ENCODE measurements at places on chromosomes 5 and 9.

GRCh38 chr9:83062651-83063527, at the start of gene RASEF:
RASEF (minus strand) TSS chr9:83063142; CDS start chr9:83062867, 275 bp downstream.
- DNase-seq, result no peak

DNA sequence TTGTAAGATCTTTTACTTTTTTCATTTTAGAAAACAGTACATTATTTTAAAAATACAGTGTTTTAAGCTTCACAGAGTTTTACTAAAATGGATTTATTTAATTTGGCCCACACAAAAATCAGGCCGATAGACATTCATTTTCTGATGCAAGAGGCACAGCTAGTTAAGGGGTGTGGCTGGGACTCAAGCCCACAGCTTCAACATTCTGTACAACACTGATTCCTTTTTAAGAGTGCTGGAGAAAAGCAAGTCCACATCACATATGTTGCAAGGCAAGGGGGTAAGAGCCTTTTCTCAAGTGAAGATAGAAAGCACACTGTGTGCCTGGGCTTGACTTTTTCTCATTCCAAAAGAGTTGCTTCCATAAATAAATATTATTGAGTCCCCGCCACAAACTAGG, 195.9 kb downstream of the RFK start:
- DNase-seq, result no peak

GRCh38 chr5:179413086-179413690, 67.9 kb upstream of the ADAMTS2 start:
- no peak for DNase-seq

DNA sequence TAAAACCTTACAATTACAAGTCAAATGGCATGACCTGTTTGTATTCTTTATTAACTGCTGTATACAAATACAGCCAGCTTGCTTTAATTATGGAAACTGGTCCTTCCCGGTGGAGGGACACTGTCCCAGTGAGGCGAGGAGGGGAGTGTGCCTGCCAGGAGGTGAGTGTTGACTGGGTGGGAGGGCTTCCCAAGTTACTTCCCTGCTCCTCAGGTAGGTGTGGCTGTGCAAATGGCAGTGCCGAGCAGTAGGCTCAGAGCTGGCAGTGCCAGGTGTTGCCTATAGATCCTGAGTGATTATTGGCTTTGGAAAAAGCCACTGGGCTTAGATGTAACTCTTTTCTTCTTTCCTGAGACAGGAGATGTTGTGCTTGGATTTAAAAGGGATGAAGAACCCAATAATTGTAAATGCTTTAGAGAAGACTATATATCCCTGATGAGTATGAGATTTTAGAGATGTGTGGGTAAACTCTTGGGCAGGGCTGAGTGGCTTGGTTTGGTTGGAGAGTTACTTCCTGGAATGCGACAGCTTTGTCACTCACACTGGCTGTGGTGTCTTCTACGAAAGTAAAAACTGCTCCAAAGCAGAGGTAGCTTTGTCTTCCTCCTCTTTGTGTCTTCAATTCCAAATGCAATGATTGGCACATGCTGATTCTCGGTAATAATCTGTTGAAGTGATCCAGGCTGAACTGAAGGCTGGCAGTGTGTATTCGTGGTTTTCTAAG, 43.7 kb downstream of the GLRX start:
- no peak for DNase-seq

DNA sequence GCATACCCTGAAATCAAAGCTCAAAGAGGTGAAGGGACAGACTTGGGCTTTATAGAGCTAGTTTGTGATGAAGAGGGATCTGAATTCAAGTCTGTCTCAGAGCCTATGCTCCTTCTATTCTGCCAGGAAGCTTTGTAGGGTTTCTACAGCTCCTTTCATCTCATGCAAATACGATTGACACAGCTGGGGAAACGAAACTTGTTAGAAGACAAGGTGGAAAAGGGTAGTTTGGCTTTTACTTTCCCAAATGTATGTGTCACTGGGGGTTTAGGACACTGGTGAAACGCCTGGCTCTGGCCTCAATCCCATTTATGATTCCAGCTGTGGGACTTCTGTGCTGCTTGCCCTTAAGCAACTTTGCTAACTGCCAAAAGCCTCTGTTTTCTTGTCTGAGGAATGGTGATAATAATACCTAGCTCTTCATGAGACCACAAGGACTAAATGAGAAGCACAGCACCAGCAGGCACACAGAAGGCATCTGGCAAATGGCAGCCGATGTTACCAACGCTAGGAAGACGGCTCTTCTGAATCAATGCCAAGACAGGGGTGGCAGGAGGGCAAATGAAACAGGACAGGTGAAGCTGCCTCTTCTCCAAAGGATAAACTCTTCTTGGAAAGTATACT, 70.3 kb upstream of the EQTN start:
- DNase-seq, result peak; percentile 71

GRCh38 chr5:35281613-35282012, 51.3 kb upstream of the PRLR start:
- DNase-seq, result peak; percentile 26

GRCh38 chr5:57316798-57317327, 143.0 kb downstream of the GPBP1 start:
- peak; percentile 21 for DNase-seq

GRCh38 chr9:91972076-91972626, 22.1 kb upstream of the ROR2 start:
- no peak for DNase-seq

DNA sequence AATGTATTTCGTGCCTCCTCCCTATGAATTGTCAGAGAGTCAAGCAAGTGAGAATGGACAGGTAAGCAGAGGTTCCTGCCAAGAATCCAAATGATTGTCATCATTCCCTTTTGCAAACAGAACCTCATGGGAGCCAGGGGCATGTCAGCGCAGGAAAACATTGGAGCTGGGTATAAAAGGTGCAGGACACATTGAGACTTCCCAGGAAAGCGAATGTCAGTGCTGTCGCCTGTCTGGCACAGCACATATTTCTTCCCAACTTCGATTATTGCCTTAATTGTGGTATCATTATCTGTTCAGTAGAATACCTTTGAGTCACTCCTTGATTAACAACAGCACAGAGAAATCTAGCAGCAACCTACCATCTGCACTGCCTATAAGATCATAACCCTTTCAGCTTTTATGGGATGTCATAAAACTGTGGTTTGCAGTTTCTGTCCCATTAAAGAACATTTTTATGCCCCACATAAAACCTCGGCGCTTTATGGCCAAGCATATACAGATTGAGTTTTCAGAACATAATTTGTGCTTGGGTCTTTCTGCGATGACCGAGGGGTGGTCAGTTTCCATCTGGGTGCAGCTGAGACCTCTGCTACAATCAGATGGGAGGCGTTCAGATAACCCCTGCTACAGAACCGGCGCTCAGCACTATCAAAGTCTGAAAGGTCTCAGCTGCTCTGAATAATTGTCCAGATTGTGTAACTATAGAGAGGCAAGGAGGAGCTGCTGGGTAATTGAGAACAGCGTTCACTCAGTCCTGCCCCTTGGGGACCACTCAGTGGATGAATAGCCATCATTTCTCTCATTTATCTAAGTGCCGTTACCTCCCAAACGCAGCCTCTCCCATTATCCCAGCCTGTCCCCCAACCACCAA, 30.9 kb upstream of the WWC1 start:
- DNase-seq, result no peak
